ENCODE measurements at places on chromosomes 12 and 14.

DNA sequence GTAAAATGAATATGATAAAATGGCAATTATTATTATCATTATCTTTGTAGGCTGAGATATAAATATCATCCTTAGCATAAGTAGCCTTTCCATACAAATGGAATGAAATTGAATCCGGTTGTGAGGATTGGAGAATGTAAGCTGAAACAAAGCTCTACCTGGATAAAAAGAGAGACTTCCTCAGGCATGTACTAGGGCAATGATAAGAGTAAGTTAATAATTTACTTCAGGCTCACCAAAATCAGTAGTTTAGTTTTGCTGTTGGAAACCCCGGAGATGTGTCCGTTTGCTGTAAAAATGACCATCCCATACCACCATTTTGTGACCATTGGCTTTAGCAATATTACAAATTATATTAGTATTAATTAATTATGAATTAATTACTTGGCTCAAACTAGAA, 96.3 kb downstream of the C12orf75 start:
- DNase-seq, result no peak

GRCh38 chr14:37870632-37871346, 275.4 kb downstream of the TTC6 start:
- DNase-seq, result no peak

GRCh38 chr12:7068994-7069346, 8.5 kb downstream of the C1S start:
- DNase-seq, result no peak

DNA sequence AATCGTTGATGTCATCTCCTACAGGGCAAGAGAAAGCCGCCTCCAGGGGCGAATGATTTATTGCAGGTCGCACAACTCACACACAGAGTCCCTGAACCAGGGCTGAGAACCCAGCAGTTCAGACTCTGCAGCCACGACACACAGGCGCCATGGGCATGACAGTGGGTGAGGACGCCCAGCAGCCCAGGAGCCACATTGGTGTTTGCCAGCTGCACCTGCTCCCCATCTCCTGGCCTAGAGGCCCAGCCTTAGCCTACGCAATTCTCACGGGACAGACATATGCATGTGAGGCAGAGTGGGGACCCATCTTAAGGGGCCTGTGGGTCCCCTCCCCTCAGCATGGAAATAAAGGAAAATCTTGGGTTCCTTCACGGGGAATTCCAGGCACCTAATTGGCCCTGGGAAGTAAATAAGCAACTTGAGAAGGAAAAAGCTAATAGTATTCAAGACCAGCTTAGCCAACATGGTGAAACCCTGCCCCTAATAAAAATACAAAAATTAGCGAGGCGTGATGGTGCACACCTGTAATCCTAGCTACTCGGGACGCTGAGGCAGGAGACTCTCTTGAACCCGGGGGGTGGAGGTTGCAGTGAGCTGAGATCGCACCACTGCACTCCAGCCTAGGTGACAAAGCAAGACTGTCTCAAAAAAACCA, 69.3 kb downstream of the RIMBP2 start:
- no peak for DNase-seq

GRCh38 chr14:103762541-103762940, 46.9 kb downstream of the ZFYVE21 start:
- no peak for DNase-seq

DNA sequence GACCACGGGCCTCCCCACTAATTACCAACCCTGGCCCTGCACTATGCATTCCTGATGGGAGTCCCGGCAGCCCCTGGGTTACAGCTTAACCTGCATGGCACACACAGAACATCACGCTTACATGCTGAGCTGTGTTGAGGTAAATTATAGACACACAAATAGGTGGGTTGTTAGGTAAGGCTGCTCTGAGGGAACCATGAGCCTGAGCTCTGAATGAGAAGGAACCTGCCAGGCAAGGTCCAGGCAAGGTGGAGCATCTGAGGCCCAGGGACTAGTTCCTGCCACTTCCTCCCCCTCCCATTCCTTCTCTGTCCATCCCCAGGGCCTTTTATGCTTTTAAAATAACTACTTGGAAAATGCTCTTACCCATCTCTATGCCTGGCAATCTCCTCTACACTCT, 82.7 kb upstream of the ESRRB start:
- no peak for DNase-seq

DNA sequence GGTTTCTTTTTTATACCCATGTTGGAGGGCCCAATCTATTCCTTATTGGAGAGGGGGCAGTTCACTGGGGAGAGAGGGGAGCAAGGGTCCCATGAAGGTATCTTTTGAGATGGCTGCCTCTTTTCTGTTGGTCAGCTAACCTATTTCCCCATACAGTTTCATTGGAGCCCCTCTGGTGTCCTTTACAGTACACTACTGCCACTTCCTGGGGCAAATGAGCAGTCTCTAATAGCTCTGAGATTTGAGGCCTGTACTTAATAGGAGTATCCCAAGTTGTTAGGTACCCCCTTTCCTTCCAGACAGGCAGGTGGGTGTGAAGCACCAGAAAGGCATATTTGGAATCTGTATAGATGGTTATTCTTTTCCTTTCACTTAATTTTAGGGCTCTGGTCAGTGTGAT, 41.3 kb upstream of the RNU6-8 start:
- no peak for DNase-seq

- DNase-seq, result no peak
Measured at GRCh38 chr12:48017496-48017895, 13.2 kb upstream of the COL2A1 start.

DNA sequence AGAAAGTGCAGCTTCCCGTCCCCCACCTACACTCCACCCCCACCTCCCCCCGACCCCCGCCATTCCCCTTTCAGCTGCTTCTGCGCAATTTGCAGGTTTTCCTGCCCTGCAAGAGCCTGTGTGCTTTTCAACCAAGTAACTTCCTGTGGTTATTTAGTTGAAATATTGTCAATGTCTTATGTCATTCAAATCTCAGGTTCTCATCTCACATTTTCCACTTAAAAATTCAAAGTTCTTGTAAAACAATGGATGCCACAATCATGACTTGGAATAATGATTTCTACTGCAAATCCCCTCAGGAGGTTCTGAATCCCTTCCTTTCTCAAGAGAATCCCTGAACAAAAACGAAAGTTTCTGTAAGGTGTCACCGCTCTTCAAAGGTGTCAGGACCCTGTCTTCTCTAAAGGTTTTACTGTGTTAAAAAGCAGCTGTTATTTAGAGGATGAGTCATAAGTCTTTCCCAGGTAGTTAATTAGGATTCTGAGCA, 31.6 kb downstream of the WBP11 start:
- DNase-seq, result no peak

DNA sequence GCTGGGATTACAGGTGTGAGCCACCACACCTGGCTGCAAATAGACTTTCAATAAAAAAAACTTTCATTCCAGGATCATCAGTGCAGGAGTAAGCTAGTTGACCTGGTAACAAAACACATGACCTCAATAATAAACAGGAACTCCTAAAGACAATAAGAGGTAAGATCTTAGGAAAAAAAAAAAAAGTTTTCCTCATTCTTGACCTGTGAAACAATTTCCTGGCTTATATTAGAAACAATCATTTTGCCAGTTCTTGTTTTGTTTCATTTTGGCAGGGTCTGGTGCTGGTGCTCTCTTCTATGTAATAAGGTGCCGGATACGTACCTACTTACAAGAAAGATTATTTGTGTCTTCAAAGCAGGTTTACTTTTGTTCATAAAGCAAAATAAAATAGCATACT, 90.6 kb upstream of the AMN1 start:
- no peak for DNase-seq

- DNase-seq, result no peak
Measured at GRCh38 chr14:89351516-89352404, 65.3 kb downstream of the FOXN3 start.

GRCh38 chr12:110548678-110549077, 34.4 kb downstream of the PPTC7 start:
- DNase-seq, result no peak

DNA sequence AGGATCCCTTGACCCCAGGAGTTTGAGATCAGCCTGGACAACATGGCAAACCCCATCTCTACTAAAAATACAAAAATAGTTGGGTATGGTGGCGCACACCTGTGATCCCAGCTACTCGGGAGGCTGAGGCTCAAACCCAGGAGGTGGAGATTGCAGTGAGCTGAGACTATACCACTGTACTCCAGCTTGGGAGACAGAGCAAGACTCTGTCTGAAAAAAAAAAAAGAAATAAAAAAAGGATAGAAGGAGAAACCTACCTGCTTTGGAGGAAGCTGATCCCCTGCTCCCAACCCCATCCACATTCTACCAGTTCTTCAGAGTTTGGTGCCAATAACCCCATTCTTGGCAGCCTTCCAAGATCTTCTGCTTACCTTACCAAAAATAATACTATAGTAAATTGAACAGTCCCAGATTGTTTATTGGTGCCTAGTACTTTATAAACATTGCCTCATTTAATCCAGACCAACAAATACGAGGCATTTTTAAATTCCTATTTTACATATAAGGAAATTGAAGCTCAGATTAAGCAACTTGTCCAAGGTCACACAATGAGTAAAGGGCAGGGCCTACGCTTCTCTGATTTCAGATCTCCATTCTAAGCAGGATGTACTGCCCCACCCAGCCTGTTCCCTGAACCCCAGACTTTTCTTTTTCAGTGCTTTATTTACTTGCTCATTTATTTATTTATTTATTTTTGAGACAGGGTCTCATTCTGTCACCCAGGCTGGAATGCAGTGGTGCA, 33.2 kb upstream of the FAM222A start:
- DNase-seq, result no peak

Data from activated T-helper 9 cell treated with anti-CD3 and anti-CD28 coated beads, Interleukin-2, amount 50 U/mL, for 16 hours (primary cell).